ENCODE measurements at places on chromosomes 6 and 20. TPM values are rescaled to one million over a fixed set of nuclear protein-coding genes. Genes with fewer than 3 reads are reported as not detected.
A peak's percentile ranks its signal among the peaks of the same experiment; 100 is the strongest.

Gene PTCHD4
- 0.22 TPM for total RNA-seq

DNA sequence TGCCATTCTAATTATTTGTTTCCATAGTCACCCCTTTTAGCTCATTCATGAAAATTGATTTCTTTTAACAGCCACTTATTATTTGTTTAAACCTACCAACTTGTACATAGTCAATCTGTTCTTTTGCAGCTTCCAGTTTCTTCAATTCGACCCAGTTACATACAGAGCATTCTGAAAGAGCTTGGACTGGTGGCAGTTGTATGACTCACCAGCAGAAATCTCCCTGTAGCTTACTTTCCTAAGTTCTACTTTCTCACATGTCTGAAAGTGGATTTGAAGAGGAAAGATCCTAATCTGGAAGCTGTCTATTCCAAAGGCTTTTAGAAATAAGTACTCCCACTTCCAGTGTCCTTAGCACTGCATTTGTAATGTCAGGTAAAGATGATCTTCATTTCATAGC, 447.9 kb downstream of the HTR1B start:
- no peaks in the 10 kb centered on the region for H3K4me1 ChIP-seq
- no peaks in the 10 kb centered on the region for H3K36me3 ChIP-seq
- no peak overlapping the region for H3K4me3 ChIP-seq
- no peaks in the 10 kb centered on the region for H3K27me3 ChIP-seq
- no peak for DNase-seq
- no peak overlapping the region for H3K27ac ChIP-seq

GRCh38 chr20:24960302-24960801, 11.3 kb downstream of the CST7 start:
- H3K4me3 ChIP-seq = no peak overlapping the region
- no peaks in the 10 kb centered on the region for H3K4me1 ChIP-seq
- H3K36me3 ChIP-seq = peaks cover 18% of the 10 kb centered on the region

DNA sequence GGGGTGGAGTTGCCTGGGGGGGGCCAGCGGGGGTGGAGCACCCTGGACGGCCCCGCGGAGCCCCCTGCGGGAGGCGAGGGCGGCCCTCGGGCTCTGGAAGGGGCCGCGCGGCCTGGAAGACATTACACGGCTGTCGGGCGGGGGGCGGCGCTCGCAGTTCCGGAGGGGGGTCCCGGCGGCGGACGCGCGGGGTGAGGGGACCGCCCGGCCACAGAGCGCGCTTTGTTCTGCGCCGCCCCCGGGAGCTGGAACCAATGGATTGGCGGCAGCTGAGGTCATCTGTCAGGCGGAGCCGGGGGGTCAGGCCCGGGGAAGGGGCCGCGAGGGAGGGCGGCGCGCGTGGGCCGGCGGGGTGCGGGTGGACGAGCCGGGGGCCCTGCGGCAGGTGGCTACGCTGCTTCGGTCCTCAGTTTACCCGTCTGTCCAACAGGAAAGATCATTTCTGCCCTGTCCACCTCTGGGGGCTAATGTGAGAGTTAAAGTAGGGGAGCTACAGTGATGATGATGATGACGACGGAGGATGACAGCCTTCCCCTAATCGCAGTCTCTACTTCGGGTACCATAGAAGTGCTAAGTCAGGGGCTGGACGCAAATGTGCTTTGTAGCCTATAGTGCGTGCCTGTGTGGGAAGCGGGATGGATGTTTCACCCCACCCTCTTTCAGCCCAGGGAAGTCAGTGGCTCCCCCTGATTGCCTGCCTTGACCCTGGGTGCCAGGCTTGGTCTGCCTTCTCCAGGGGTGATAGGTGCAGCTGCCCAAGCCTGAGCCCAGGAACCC, 10.4 kb downstream of the SRXN1 start:
- H3K27me3 ChIP-seq = peaks cover 27% of the 10 kb centered on the region
- peak overlapping the region; percentile 58 for H3K4me3 ChIP-seq
- H3K4me1 ChIP-seq = peaks cover 6% of the 10 kb centered on the region
- no peak for DNase-seq

Data from esophagus squamous epithelium (tissue), 5 donors.